Hepatic stellate cell (primary cell): ENCODE measurements at places on chromosomes 6 and 20.

- DNase-seq, result no peak
These were observed 135.4 kb downstream of the CDC5L start for GRCh38 chr6:44522871-44523270.

- no peak for DNase-seq
These were observed 66.7 kb upstream of the TOP1 start for GRCh38 chr20:40961686-40962640.

DNA sequence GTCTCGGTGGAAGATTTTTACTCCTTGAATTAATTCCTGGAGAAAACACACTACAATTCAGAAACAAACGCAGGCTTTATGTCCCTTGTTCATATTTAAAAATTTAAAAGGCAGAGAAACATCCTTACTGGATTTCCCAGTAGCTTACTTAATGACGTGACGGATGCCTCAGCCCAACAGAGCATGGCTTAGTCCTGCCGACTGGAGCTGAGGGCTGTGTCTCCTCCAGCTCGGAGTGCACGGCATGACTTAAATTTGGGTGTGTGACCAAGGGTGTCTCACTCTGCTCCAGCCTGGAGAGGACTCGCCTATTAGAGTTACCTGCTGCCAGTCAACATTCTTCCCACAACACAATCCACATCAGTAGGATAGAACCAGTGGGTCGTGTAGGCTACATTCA, 107.1 kb downstream of the PSMB1 start:
- DNase-seq, result no peak

DNA sequence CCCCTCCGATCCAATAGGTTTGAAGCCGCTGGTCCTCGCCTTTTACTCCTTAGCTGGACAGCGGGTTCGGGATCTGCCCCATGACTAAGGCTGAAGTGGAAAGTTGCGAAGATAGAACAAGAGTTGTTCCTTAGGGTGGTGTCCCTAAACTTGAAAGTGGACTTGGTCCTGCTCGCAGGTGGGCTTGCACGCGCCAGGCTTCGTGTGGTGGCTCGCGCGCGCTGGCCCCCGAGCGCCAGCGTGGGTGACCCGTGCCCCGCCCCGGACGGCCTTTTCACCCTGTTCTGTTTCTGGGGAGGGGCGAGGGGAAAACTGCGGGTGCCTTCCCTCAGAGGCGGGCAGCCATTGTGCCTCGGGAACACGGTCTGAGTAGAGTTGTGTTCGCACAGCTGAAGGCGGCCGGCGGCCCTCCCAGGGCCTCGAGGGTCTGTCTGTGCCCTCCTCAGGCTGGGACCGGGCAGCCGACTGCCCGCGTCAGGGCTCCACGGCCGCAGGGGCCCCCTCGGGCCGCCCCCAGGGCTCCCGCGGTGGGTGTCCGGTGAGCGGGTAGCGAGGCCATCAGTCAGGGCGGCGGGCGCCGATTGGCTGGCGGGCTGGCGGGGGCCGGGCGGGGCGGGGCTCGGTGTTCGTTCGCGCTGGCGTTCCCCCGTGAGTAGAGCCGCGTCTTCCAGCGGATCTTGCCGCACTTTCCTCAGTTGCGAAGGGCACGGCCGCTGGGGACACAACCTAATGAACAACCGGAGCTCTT, 33.0 kb downstream of the RREB1 start:
- DNase-seq, result peak; percentile 97

DNA sequence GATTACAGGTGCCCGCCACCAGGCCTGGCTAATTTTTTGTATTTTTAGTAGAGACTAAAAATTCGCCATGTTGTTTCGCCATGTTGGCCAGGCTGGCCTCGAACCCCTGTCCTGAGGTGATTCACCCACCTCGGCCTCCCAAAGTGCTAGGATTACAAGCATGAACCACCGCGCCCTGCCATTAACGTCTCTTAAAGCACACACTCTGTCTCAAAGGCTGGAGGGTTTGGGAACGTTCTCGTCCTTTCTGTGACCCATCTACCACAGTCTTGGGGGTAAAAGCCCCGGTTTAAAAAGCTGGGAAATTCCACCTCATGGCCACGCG, 57.8 kb upstream of the ARID1B start:
- no peak for DNase-seq

DNA sequence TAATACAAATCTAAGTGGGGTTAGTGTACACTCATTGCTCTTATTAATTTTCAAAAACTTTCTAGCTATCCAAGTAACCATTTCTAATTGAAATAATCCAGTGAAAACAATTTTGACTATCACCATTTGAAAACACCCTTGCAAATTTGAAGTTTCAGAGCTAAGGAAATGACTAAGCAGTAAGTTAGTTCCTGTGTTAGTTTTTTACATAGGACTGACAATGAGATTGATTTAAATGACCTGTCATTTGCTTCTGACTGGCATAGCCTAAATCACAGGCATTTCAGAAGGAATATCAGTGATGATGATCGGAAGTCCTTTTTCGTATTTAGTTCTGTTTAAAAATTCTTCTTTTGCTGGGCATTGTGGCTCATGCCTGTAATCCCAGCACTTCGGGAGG, 27.0 kb downstream of the STK4 start:
- DNase-seq, result no peak

DNA sequence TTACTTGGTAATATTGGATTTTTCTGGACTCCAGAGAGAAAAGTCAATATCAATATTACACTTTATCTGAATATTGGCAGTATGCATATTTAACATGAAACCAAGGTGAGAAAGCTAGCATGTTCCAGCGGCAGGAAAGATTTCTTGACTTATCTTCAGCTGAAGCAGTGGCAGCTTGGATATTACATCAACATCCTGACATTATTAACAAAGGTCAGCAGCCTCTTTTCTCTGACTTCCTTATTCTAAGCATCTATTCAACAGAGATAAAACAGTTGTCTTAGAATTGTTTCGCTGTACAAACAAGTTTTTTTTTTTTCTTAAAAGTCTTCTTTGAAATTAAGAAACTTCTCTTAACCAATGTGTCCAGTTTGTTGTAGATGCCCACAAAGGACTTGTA, 11.8 kb downstream of the DCBLD1 start:
- no peak for DNase-seq

DNA sequence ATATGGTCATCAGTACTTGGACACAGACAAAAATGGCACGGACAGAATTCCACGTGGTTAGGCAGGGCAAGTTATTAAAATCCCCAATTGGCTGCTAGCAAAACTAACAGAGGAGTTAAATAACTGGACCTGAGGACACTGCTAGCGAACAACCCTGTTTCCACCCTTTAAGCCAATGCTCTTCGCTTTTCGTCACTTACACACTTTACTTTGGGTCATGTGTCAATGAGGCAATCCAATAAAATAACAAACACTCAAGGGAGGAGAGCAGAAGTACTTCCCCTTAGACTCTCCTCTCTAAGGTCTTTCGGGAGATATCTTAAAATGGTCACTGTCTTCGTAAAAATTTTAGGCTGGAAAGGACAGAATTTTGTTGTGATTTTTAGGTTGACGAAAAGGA, 68.6 kb downstream of the LCA5 start:
- no peak for DNase-seq

DNA sequence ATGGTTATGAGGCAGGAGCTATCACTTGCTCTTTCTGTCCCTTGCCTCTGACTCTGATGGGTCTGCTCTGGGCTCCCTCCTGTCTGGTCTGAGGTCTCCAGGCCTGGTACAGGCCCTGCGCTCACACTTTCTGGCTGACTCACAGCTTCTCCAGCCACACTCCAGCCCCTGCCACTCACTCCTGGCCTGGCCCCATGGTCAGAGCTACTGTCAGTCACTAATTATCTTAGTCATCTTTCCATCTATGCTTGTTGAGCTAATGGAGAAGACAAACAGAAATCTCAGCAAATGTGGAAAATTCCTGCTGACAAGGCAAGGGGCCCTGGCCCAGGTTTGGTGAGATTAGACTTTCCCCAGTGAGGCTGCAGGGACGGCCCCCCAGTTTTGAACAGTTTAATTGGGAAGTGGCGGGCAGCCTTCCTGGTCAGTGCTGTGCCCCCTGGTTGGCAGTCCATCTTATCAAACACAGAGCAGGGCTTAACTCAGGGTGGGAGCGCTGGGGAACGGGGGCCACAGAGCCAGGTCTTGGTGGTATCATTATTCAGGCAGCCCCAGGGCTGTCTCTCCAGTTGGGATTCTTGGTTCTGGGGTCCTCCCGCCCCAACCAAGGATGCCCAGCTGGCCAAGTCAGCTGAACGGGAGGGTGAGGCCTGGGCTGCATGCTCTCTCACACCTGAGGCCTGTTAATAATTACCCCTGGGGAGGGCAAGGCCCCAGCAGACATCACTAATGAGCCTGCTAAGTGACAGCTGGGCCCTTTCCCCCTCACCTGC, 63.4 kb downstream of the VEGFA start:
- DNase-seq, result no peak
